ENCODE measurements at places on chromosomes 16 and 17.
A peak's percentile ranks its signal among the peaks of the same experiment; 100 is the strongest.

GRCh38 chr17:11170881-11171280 is 70.1 kb upstream of the SHISA6 start:
- DNase-seq = no peak

DNA sequence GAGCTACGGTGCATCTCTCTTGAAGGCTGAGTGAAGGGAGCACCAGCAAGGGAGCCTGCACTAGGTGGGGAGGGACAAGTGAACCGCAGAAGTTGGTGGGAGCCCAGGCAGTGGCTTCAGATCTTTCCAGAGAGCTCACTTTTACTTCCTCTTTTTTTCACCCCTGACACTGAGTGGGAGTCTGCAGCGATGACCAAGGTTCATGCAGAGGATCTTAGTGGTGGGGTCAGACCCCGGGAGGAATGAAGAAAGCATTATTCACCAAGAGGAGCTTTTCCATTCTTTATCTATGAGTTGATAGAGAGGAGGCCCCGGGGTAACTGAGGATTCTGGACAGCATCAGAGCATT is 3.0 kb upstream of the CCL2 start:
- no peak for DNase-seq

DNA sequence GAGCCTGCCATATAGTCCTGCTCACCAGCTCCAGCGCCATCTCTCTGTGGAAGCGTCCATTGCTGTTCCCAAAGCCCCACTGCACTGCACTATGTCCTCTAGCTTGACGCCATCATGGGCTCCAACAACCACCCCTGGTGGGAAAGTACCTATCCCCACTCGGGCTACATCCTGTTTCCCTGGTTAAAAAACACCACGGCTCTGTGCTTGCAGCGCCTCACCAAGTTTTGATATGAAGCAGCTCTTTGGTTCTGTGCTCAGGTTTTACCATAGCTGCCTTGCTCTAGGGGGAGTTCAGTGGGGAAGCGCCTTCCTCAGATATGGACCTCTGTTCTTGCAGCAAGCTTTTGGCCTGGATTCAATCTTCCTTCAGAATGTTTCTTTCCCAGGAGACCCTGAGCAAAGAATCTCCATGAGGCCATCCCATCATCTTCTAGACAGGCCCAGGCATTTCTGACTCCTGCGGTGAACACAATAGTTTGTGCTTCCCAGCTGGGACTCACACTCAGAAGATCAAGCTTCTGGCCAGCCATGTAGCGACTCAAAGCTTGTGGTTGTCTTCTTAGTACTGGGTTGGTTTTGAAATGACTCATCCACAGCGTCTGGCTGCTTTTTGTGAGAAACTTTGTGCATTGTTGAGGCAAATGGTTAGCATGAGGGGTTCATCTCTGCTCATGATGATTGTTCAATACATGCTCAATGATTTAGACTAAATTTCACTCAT is 39.5 kb downstream of the DYNLRB2 start:
- peak; percentile 81 for DNase-seq

DNA sequence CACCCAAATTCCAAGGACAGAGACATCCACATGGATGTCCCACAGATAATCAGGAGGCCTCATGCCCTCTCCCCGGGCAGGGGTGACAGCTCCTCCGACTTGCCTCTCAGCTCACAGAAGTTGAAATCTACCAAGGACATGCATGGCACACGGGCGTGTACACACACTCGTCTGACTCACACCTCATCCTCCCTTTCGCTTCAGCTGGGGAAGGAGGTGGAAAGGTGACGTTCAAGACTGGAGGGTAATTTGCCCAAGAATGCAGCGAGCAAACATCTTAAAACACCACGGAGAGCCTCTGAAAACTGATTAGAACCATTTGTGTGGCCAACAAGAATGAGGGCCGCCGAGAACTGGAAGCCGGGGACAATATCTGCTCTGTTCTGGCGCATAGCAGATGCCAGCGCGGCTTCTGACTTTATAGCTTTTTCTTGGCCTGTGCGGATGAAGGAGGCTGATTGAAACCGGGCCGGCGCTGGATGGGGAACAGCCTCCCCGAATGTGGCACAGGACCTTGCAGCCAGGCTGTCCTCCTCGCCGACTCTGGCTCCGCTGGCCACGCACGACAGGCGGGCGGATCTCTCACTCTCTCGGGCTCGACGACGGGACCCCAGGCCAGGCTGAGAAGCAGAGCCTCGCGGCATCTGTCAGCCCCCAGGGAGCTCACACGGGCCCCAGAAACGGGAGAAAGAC is 100.9 kb downstream of the C16orf95 start:
- DNase-seq = no peak

GRCh38 chr16:80174416-80174815 is 366.4 kb upstream of the DYNLRB2 start:
- no peak for DNase-seq

DNA sequence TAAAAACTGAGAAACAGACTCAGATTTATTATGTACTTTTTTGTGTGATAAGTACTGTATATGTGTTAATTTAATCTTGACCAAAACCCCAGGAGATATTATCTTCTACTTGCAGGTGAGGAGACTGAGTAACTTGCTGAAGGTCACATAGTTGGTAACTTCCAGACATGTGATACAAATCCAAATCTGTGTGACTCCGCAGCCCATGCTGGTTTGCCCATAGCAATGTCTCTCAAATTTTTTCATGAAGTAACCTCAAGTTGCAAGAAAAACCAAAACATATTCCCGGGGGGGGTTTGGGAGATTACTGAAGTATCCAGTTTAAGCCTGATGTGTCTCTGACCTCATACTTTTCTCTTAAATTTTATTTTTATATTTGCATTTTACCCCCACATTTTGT is 3.3 kb downstream of the TEX14 start:
- no peak for DNase-seq

- no peak for DNase-seq
Observed at GRCh38 chr16:77967054-77967904, 55.1 kb upstream of the CLEC3A start.

DNA sequence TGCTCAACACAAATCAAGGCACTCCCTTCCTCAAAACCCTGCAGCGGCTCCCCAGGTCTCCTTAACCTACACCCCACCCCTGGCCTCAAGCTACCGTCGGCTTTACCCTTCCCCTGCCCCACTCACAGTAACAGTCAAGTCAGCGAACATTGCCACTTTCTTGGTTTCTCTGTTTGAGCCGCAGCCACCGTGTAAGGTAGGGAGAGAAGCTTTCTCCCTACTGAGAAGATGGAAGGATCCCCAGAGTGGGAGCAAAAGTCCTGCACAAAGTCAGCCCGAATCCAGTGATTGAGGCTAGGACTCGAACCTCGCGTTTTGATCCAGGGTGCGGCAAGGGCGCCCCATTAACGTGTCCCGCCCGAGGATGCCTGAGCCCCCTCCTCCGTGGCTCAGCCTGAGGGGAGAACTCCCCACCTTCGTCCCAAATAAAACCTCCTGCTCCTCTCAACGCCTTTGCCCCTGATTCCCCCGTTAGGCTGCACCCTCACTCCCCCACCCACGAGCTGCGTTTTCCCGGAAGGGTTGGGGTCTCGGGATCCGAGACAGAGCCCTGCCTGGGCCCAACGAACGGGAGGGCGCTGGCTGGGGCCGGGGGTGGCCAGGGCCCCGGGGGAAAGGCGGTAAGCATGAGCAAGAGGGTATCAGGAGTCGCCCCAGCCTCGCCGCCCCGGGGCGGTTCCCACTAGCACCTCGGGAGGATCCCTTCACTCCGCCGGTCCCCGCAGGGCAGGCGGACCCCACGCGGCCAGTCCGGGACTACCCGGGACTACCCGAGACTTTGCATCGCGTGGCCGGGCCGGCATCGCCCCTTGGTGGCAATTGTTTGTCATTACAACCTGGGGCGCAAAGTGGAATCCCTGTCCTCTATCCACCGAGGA is 9.9 kb upstream of the NAGS start:
- DNase-seq = peak; percentile 56

GRCh38 chr16:75593825-75594820 is 27.9 kb downstream of the GABARAPL2 start:
- DNase-seq = no peak

GRCh38 chr17:74663561-74663960 is 40.0 kb upstream of the CD300E start:
- DNase-seq = no peak

- DNase-seq = no peak
Observed at GRCh38 chr16:47528431-47528830, 67.3 kb downstream of the PHKB start.

DNA sequence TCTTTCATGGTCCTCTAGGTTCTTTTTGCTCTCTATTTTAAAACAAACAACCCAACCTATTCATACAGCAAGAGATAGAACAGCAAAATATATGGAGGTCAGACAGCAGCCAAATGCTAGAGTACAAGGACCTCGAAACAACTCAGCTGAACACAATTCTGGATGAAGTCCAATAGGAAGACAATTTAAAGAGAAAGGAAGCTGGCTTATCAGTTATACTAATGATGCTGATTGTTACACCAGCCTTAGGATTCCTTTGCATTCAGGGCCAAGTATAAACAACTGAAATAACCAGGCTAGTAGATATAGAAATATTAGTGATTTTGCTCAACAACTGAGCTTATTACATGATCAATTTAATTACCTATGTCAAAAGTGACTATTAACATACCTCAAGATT is 2.5 kb downstream of the SSH2 start:
- DNase-seq = no peak

DNA sequence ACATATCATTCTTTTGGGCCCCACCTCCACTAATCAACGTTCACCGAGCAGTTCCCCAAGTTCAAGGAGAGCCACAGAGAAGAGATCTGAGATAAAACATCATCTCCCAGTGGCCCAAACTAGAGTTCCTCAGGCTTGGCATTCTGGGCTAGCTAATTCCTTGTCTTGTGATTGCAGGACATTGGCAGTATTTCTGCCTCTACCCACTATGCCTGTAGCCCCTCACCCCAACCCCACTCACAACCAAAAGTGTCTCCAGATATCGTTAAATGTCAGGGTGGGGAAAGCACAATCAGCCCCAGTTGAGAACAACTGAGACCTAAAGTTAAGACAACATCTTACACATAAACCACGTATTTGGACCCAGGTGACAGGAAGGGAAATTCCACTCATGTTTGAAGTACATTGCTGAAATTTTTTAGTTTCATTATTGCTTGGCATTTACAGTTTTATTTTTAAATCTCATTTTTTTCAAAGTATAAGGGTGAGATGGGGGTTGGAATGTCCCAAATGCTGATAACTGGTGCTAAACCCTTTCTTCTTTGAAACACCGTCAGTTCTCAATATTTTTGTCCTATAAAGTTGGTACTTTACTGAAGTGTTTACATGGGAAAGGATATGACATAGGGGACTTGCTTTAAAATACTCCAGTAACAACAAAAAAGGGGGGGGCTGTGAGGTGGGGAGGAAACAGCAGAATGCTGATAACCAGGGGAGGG is 13.6 kb downstream of the ZC3H7A start:
- DNase-seq = peak; percentile 70

DNA sequence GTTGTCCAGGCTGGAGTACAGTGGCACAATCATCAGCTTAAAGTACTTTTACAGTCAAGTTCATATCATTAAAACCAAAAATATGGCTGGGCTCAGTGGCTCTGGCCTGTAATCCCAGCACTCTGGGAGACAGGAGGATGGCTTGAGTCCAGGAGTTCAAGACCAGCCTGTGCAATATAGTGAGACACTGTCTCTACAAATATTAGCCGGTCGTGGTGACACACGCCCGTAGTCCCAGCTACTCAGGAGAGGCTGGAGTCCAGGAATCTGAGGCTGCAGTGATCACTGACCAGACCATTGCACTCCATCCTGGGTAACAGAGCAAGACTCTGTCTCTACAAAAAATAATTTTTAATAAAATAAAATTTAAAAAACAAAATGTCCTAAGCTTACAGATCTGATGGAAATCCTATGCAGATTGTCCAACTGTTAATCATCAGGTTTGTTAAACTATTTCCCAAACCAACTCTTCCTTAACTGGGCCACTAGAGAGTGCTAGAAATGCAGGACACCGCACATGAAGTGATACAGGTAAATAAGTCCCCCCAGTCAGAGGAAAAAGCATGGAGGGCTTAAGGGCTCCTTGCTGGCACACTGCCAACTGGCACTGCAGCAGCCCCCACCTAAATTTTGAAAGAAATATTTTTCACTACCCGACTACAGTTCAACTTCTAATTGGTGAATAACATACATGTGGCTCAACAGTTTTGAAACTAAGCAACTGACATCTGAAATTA is 2.8 kb downstream of the USP22 start:
- no peak for DNase-seq

GRCh38 chr17:64638552-64639203 is 23.4 kb downstream of the SMURF2 start:
- DNase-seq = no peak

DNA sequence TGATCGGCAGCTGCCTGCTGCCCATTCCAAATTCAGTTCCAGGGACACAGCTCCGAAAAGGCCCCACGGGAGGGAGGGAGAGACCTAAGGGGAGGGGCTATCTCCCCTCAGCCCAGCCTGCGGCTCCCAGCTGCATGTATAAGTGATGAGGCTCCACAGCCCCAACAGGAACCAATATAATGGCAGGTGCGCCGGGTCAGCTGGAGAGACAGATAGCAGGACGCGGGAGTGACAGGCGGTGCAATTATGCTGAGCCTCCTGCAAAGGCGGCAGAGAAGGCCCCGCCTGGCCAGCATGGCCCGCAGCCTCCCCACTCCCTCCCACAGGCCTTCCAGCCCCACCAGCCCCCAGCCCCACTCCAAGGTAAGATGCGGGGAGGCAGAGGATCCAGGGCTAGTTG is 8.1 kb upstream of the C1QL1 start:
- no peak for DNase-seq

GRCh38 chr17:46901291-46901690 is 21.7 kb upstream of the GOSR2 start:
- DNase-seq = no peak

GRCh38 chr17:49414271-49414621 is 436 bp downstream of the PHB1 start:
- DNase-seq = no peak

DNA sequence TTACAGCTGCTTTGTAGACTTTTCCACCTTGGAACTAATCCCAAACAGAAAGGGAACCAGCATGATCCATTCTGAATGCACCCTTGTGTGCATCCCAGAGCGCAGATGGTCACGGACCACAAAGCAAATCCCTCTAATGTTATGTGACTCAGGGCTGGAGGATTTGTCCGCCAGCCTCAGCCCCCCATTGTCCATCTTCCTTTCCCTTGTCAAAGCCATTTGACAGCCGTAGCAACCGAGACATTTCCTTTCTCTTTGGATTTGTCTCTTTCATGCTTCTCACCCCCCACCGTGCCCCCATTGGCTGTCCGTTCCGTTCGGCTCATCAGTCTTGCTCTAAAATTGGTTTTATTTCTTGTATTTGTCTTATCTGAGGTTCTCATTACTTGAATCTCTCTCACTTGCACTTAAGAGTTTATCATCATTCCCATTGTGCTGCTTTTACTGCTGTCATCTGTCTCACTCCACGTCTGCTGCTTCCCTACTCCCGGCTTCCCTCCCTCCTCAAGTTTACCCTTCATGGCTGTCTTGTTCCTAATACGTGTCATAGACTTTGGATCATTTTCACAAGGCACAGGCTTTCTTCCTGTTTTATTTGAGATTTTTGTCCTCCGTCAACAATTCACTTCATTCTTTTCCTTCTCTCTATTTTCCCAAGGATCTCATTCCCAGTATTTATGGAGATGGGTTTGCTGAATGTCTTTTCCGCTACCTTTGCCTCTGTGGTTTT is 163.4 kb upstream of the ERCC4 start:
- DNase-seq = no peak
